Fibroblast of skin of abdomen (primary cell): ENCODE measurements at places on chromosomes 6 and 20.

DNA sequence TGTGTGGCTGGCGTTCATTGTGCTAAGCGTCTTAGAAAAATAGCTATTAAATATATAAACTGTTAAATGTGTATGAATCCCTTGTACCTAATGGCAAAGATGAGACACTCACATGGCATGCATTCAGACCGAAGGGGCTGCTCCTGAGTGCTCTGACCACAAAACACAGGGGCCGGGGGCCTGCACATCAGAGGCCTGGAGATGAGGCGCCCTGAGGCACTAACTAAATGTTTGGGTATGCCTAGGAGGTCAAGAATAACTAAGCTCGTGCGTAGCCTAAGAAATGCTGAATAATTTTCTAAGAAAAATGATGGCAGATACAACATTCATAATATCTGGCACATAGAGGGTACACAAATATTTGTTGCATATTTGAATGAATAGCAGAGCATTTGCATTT is 92.5 kb downstream of the PSMB1 start:
- no peak for DNase-seq

DNA sequence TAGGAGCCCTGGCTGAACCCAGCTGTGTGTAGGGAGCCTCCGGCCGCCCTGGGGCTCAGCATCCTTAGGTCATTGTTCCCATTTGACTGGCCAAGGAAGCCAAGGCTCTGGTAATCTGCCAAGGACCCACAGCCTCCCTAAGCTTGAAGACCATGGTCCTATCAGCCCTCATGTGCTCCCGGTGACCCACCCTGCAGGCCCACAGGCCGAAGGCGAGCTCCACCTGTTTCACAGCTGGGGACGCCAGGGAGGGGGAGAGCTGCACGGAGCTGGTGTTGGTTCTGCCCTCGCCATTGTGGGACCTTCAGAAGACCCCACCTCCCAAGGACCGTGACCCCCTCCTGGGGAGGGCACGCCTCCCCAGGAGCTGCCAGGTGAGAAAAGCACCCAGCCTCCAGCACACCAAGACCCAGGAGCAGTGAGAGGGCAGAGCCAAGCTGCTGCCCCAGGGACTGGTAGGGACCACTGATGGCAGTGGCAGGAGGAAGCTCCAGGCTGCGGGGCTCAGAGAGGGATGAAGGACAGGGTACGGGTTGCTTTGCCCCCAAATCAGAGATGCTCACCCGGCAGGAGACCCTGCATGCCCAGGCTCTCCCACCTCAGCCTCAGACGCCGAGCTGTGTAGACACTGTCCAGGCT is 30.7 kb upstream of the MRGBP start:
- no peak for DNase-seq

DNA sequence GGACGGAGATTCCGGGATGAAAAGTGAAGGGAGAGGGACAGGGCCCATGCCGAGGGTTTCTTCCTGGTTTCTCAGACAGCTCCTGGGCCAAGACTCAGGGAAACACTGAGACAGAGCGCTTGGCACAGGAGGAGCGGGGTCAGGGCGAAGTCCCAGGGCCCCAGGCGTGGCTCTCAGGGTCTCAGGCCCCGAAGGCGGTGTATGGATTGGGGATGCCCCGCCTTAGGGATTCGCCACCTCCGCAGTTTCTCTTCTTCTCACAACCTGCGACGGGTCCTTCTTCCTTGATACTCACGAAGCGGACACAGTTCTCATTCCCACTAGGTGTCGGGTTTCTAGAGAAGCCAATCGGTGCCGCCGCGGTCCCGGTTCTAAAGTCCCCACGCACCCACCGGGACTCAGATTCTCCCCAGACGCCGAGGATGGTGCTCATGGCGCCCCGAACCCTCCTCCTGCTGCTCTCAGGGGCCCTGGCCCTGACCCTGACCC is 55.0 kb upstream of the HLA-A start:
- DNase-seq: no peak

DNA sequence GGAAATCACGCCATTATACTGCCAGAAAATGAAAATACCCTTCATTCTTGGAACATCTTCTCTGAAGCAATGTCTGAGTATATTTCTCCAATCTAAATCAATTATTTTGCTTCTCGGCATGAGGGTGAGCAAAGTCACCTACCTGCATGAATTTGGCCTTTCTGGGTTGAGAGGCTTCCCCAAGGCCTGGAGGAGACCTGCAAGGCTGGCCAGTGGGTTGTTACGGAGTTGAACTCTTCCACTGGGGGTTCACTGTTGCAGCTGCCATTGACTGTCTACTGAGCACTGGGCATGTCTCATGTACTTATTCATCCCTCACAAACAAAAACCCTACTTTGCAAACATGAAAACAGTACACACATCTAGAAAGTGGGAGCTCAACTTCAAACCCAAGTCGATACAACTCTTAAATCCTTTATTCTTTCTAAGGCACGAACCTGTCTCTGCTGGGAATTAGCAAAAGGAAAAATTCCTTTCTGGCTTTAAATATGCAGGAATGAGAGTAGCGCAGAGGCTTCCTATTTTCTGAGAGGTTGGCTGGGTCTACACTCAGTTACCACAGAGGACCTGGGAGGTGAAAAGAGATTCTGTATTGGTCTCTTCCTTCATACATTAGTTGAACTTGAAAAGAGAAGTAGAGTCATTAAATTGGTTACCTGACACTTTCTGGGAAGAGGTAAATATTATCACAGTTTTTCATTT is 87.6 kb upstream of the SGK1 start:
- no peak for DNase-seq

GRCh38 chr20:50216543-50217206 is 26.0 kb downstream of the CEBPB start:
- no peak for DNase-seq

DNA sequence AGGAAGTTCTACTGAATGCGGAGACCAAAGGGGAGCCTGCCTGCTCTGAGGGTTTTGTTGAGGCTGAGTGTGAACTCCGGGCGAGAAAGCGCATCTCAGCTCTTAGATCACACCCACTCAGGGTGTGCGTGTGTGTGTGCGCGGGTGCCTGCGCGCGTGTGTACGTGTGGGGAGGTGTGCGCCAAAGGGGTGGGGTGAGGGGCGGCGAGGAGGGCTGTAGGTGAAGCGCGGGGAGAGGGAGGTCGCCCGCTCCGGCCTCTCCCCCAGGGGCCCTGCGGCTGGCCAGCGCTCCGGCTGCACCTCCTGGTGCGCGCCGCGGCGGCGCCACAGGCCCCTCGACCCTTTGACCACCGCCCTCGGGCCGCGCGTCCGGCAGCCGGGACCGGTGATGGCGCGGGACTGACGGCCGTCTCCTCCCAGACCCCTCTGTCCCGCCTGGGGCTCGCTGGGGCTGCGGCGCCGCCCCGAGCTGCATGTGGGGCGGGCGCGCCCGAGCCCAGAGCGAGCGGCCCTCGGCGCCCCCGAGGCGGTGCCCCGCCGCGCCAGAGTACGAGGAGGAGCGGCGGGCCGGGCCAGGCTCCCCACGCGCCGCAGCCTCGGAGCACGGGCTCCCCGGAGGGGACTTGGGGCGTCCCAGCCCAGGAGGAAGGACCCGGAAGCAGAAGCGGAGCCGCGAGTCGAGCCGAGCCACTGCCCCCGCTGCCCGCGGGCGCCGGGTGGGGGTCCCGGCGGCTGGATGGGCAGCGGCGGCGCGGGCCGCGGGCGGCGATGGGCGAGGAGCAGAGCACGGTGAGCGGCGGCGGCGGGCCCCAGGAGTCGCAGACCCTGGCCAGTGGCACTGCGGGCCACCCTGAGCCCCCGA is at the start of gene RNF217:
Gene RNF217 (plus strand): TSS at position 661 of the 862 bp plus-strand sequence. CDS start 108 bp downstream, at position 769.
- peak; percentile 73 for DNase-seq

GRCh38 chr6:52423971-52424381 is 3.8 kb downstream of the EFHC1 start:
- peak; percentile 90 for DNase-seq
